LHCN-M2 (cell line): ENCODE measurements at places on chromosomes 1 and 21. TPM values are rescaled to one million over a fixed set of nuclear protein-coding genes. Genes with fewer than 3 reads are reported as not detected.

DNA sequence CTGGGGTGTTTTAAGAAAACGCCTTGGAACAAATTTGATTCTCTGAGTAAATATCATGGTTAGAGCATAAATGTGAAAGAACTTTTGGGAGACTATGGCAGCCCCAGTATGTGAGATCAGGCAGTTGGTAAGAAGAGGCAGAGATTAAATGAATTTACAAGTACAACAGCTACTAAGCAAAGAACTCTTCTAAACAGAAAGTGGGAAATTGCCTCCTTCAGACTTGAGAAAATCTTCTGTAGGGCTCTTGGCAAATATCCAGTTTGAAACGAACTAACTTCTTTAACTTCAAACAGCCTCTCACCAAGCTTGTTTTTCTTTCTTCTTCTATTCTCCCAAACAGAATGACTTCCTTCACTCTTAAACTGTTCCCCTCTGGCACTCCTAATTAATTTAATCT is 337.7 kb downstream of the SIPA1L2 start:
- DNase-seq = no peak

DNA sequence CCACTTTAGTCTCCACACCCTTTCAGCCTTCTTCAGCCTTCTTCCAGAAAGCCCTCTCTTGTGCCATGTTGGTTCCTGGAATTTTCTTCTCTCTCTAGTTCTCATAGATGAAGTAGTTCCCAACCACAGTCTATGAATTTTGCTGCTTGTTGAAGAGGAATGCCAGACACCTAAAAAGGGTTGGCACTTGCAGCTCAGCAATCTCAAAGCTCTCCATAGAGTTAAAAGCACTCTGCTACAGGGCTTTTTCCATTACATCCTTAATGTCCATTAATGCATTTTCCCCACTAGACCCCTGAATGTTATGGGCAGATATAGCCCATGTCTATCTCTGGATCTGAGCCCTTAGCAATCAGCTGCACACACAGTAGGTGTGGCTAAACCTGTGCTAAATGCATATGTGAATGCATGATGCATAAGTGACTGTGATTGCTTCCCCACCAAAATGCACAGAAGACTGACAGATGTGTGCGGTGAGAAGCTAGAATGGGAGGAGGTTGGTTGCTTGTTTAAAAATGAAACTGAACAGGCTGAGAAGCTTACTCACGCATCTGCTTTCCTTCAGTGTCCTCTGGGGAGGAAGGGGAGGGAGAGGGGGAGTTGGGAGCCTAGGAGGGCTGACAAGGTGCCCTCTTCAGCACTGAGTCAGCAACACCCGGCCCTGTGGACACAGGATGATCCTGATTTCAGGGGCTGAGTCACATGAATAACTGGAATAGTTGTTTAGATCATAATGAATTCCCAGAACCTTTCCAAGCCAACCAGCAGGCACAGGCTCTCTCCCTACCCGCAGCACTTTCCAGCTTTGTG is 146.1 kb upstream of the FGGY start:
- DNase-seq = peak; percentile 100

- no peak for DNase-seq
These were observed 18.6 kb upstream of the TMPRSS2 start for GRCh38 chr21:41526478-41527087.

- DNase-seq = peak; percentile 15
These were observed 9.7 kb downstream of the CD2 start for GRCh38 chr1:116763787-116764465.

- DNase-seq = no peak
These were observed 2.2 kb downstream of the SPATA46 start for GRCh38 chr1:162374406-162374805.

DNA sequence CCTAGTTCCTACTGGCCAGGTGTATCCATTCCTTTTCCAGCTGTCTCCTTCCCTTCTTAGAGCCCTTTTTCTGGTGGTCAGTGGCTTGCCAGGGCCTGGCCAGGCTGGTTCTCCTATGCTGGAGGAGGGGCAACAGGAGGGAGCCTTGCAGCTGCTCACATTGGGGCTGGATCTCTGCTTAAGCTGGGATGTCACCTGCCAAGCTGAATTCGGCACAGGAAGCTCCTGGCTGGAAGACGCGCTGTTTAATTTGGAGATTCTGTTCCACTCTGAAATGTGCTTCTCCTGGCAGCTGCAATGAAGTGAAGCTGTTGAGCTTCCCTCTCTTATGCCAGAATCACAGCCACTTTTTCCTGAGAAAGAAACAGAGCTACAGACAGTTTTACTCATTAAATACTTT is 56.0 kb upstream of the POU3F1 start:
- DNase-seq = no peak

The CASZ1 gene
- total RNA-seq = 0.11 and 0.26 TPM in 2 replicates

The KIF2C gene
- 95.3 and 99.3 TPM in 2 replicates for total RNA-seq

The MYOC gene
- not detected in 2 replicates for total RNA-seq

The PGLYRP4 gene
- total RNA-seq = not detected in 2 replicates
